Effector CD4-positive, alpha-beta T cell (primary cell): ENCODE measurements at places on chromosomes 2 and 18.

- no peak for DNase-seq
Measured at GRCh38 chr18:4444306-4444705, 10.8 kb downstream of the DLGAP1 start.

DNA sequence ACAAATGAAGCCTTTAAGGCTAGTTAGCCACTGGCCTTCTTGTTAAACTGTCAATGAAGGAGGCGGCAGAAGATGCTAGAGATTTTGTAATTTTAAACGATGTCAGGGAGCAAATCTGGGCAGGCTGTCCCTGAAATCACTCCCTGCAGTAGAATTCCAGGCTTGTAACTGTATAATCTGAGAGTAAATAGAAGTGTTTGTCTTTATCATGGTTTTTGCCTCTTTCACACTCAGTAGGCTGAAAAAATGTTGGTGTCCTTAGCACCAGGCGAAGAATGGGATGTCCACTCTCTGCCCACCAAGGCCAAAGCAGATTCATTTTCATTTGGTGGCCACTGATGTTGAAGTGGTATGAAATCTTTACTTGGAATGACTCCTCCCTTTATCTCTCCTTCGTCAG lies 136.9 kb upstream of the THSD7B start:
- no peak for DNase-seq

DNA sequence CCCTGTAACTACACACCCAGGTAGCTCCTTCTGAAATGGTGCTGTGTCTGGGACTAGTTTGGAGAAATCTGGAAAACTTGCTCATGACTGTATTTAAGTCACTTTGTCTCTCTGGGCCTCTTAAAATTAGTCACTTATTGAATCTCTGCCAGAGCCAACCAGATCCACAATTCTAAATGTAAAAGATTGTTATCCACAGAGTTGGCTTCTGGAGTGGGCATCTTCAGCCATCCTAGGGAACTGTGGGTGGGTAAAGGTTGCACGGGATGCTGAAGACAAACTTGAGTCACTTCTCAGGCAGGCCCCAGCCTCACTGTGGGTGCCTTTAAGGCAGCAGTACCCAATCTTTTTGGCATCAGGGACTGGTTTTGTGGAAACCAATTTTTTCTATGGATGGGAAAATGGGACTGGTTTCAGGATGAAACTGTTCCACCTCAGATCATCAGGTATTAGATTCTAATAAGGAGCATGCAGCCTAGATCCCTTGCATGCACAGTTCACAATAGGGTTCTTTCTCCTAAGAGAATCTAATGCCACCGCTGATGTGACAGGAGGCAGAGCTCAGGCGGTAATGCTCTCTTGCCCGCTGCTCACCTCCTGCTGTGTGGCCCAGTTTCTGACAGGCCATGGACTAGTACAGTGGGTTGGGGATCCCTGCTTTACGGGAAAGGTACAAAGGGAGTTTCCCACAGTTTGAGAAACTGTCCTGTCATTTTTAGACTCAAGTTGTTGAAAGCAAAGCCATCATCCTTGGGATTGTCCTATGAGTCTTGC lies 98.3 kb upstream of the SPRED2 start:
- DNase-seq, result no peak

DNA sequence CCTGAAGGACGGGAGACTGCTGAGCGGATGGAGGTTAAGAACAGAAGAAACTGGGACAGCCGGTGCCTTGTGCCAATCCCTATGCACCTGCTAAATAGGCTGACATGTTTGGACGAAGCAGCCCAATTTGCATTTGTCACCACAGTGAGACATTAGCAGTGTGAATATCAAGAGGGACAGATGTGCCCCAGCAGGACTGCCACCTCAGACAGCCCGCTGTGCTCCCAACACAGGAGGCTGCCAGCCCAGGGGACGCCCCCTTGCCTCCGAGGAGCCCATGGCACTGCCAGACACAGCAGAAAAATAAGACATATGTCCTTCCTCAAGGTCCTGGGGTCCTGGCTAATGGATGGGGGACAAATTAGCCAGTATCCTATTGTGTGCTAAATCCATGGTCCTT lies 306.7 kb upstream of the POU3F3 start:
- no peak for DNase-seq

DNA sequence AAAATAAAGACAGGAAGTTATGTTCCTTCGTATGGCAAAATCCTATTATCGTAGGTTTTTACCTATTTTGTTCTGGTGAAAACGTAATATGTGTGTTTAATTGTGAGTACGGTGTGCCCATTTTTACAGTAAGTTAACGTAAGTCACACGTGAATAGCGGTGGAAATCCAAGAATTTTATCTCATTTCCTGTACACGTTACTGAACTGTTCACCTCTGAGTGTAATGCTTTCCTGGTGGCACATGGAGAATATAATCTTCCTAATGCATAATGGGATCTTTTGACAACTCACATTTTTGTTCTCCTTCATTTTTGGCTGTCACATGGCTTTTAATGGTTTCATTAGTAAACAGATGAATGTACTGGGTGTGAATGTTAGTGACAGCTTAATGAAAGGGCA lies 28.2 kb downstream of the BCL2L11 start:
- DNase-seq, result no peak

DNA sequence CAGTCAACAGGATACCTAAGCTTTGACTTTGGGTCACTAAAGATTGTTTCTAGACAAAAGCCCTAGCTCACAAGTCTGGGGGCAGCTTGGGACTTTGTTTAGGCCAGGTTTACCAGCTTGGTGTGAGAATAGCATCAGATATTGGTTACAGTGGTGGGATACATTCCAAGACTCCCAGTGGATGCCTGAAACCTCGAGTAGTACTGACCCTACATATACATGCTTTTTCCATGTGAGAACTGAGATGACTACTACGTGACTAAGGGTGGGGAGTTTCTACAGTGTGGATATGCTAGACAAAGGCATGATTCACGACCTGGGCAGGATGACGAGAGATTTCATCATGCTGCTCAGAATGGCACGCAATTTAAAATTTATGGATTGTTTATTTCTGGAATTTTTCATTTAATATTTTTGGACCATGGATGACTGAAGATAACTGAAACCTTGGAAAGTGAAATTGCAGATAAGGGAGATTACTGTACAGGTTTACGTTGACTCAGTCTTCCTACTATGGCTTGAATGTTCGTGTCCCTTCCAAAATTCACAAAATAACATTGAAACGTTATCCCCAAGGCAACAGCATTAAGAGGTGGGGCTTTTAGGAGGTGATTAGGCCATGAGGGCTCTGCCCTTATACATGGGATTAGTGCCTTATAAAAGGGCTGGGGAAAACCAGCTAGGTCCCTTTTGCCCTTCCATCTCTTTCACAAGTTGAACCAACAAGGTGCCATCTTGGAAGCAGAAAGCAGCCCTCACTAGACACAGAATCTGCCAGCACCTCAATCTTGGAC lies 50.2 kb upstream of the CTAGE1 start:
- DNase-seq, result no peak

DNA sequence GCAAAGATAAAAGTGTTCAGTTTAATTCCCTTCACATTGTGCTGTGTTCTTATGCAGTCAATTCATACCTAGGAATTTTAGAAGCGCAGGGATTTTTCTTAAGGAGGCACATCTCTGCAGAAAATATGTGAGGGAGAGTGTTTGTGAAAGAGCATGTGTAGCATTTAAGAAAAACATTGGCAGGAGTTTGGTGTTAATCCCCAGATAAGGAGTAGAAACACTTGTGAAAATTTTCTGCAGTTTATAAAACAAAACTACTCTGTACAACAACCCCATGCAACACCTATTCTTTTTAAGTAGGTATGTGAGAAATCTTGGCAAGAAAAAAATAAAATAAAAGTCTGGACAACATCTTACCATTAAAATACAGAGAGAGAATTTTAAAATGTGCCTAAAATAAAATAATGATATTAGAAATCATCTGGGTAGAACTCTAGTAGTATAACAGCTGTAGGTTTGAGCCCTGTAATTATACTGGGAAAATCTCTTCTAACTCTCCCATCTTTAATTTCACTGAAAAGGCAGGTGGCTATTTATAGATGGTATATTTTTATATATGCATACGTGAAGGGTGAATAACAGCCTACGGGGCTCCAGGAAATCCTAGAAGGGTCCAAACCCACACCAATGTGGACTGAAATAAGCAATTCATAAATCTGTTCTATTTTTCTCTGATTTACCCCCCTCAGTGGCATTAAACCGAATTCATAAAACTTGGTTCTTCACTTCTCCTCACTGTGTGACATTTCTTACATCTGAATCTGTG lies 6.6 kb downstream of the FZD7 start:
- no peak for DNase-seq

GRCh38 chr2:240511351-240512108 lies 46.3 kb downstream of the ANKMY1 start:
- DNase-seq, result no peak

- DNase-seq, result no peak
Measured at GRCh38 chr2:54546923-54547720, 91.0 kb downstream of the SPTBN1 start.

DNA sequence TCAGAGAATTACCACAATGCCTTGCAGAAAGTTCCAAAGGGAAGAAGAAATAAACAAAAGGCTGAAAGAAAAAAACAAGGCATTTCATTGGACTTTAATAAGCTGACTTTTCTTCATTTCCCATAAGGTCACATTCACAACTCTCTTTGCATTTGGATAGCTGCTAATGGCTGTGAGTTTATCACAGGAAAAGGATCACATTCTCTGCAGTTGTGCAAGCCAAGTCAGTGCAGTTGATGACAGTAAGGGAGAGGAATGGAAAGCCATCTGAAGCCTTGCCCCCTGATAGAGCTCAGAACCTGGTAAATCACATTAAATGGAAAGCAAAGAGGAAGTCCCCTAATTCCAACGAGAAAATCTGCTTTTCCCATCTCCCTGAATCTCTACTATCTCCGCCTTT lies 950.6 kb downstream of the CNTNAP5 start:
- DNase-seq, result no peak

DNA sequence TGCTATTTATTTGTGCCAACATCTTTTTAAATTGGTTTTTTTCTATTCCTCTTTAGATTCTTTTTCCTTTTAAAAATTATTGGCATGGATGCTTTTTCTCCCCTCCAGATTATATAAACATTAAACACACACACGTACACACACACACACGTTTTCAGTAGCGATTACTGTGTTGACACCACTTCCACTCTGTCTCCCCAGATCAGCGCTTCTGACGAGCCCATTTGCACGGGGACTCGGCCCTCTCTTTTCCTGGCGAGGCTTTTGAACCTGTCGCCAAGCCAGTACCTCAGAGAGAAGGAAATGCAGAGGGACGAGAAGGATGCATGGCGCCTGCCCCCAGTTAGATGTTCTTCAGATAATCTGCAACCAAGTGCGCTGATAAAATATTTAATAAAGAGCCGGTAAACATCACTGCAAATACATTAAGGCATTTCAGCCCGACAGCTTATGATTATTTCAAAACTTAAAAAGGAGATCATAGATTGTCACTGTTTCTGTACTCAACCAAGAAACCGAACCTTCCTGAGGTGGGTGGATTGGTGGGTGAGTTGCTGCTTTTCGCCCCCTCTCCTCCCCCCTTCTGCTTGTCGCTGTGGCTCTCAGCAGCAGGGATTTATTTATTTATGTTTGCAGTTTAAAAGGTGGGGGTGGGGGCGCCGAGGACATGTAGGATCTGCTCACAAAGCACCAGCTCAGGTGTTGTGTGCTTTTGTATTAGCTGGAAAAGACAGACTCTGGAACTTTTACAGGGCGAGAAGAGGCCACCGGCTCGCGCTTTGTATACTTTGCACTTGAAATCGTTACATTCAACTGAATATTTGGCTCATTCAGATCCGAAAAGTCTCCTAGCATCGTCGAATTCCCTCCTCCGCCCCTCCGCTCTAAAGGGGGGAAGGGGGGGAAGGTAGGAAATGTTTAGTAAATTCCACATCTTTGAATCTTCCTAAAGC lies 787 bp upstream of the TBR1 start:
- DNase-seq, result no peak

GRCh38 chr2:129775952-129776653 lies 203.4 kb upstream of the RAB6C start:
- no peak for DNase-seq

- no peak for DNase-seq
Measured at GRCh38 chr2:191894681-191895147, 47.8 kb upstream of the CAVIN2 start.

DNA sequence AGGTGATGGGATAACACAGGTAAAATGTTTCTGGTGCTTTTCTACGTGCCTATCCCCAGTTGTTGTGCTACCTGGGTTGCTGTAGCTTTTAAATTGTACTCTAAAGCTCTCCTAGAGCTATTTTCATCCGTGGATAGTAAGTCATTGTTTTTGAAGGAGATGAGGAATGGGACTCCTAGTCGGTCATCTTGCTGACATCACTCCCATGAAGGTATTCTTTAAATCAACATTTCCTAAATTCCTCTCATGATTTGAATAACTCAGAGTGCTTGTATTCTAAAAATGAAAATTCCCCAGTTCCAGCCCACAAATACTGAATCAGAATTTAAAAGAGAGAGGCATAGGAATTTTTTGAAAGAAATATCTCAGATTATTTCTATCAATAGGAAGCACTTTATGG lies 44.3 kb downstream of the CCDC148 start:
- DNase-seq, result no peak

DNA sequence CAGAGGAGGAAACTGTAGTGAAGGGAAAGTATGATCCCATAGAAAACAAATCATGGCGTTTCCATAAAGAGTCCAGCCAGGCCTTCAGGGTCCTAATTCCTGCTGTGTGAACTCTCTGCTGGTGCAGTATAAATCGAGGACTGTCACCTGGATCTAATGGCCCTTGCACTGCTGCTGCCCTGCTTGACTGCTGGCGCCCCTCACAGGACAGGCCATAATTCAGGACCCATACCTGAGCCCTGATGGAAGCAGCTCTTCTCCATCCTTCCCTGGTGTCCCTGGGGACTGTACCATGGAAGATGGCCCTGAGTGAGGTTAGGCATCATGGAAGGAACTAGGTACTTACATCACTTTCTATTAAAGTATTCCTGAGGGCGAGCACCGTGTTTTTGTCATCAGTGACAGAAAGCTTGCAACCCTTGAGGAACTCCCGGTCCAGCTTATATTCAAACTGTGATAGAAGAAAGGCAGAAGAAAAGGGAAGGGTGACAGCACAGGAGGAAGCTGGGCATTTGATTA lies 116.9 kb downstream of the RIF1 start:
- no peak for DNase-seq
